AG10803 (cell line): ENCODE measurements at places on chromosomes 12 and 14.

DNA sequence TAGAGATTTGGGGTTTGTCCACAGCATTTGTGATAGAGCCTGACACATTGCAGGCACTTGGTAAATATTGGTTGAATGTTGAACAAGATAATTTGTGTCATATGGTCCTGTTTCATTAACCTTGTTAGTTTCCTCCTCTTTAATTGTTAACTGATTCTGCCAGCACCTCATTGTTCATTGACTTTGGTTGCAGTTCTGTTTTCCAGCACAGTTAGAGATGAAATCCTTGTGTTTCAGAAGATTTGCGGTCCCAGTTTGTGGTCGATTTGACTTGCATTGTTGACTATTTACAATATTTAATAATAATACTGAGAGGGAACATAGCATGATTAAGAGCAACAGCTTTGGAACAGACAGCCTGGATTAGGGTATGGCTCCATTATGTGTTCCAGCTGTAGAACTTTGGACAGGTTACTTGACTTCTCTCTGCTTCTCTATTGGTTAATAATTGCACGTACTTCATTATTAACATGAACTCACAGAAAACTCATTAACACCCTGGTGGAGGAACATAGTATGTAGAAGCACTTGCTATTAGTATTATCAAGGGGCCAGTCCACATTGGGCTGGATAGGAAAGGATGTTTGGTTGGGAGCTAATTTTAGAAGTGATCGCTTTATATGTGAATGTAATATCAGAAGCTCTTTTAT lies 8.7 kb downstream of the DRAM1 start:
- DNase-seq: no peak

DNA sequence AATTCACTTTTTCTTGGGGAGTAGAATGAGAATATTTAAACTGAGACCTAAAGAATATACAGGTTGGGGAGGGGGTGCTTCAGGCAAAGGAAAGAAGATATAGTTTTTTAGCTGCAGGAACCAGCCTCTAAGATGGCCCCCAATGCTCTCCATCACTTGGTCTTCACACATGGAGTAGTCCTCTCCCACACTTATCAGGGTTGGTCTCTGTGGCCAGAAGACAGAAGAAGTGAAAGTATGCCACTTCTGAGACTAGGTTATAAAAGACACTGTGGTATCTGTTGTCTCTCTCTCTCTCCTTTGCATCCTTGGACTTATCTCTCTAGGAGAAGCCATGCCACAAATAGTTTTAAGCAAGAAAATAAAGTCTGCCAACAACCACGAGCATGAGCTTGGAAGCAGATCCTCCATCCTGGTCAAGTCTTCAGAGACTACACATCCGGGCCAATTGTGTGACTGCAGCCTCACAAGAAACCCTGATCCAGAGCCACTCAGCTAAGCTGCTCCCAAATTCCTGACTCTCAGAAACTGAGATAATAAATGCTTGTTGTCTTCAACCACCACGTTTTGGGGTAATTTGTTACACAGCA lies 18.0 kb downstream of the PUS7L start:
- DNase-seq: peak; percentile 61

- no peak for DNase-seq
Observed at GRCh38 chr14:75871181-75871880, 110.5 kb downstream of the TGFB3 start.

GRCh38 chr14:26180221-26180620 lies 417.6 kb downstream of the NOVA1 start:
- DNase-seq: no peak

DNA sequence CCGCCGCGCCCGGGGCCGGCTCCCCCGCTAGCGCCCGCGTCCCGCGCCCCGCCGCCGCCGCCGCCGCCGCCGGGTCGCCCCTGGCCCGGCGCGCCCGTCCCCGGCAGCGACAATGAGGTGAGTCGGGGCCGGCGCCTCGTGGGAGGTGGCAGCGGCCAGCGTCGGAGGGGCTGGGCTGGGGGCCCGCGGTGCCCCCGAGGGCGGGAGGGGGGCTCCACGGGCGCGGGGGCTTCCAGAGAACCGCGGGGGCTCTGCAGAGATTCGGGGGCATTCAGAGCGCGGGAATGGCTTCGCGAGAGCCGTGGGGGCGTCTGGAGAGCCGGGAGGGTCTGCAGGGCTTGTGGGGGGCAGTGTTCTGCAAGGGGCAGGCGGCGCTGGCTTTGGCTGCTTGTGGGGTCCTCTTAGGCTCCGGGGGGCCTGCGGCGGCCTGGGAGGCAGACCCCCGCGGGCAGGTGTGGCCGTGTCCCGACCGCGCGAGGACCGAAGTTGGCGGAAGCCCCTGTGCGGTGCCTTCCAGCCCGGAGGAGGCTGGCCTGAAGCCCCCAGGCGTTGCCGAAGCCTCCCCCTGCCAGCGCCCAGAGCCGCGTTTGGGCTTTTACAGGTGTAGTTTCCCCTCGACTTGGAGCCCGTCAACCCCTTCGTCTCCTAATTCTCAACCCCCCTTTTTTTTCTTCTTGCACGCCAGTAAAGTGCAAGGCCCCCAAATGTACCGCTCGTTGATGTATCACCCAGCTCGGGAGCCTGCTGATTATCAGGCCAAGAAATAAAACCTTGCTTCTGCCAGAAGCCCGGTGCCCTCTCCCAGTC lies 93.1 kb upstream of the EVL start:
- no peak for DNase-seq

DNA sequence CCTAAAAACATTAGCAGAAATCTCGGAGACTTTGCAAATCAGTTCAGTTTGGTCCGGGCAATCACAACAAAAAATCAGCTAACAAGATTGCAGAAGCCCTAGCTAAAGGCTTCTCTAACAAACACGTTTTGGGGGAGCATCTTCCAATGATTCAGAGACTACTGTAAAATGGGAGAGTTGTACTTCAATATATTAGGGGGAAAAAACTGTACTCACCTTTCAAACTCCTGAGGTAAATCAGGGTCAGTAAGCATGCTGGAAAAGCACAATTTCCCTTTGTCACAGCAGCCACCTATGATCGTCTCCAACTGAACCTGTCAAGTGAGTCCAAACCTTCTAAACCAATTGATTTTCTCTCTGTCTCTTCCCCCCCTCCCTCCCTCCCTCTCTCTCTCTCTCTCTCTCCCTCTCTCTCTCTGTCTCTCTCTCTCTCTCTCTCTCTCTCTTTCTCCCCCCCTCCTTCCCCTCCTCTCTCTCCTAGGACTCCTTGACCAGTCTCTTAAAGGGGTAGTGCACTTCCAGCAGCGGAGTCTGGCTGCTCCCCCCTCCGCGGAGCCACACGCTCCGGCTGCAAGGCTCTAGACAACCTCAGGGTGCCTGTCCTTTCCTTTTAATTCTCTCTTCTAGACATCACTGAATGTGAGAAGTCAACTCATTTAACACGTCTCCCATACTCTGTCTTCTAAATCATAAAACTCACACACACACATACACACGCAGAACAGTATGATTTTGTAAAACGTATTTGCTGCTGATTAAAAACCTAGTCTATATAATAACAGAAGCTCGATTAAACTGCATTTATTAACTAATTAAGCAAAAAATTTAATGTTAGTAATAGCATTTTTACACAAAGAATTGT lies at the start of gene SOX5:
TSS of gene SOX5 (minus strand) at position 323 of the 862 bp plus-strand sequence. CDS start at position 254, 69 bp downstream.
- DNase-seq: peak; percentile 1

DNA sequence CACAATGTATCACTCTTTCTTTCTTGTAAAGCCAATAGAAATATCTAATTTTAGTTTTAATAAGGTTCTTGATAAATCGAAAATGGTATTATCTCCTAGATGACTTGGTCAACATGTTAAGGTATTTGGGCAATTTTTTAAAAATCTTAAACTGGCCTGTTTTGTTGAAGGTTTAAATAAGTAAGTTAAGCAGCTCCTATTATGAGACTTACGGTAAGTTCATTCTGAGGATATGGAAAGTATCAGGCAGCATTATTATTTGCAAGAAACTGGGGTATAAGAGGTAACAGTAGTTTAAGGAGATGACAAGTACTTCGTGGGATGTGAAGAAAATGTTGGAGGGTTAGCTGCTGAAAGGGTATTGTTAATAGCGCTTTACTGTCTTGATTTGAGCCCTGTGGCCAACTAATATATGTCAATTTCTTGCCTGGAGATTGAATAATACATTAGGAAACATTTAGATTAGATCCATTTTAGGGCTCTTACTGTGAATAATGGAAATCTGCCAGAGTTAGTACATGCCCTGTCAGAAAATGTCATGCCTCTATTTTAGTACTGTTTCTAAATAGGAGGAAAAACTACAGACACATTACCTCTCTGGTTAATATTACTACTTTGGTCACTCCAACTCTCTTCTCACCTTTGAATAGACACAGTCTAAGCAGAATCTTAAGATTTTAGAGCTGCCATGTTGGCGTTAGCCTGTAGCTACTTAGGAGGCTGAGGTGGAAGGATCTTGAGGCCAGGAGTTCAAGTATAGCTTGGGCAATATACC lies 5.0 kb downstream of the STRAP start:
- no peak for DNase-seq

GRCh38 chr12:85130646-85131045 lies 94.5 kb downstream of the LRRIQ1 start:
- no peak for DNase-seq

- peak; percentile 96 for DNase-seq
Observed at GRCh38 chr14:71243697-71244096, 336.4 kb downstream of the PCNX1 start.

- no peak for DNase-seq
Observed at GRCh38 chr12:100584256-100584655, 10.8 kb downstream of the GAS2L3 start.

DNA sequence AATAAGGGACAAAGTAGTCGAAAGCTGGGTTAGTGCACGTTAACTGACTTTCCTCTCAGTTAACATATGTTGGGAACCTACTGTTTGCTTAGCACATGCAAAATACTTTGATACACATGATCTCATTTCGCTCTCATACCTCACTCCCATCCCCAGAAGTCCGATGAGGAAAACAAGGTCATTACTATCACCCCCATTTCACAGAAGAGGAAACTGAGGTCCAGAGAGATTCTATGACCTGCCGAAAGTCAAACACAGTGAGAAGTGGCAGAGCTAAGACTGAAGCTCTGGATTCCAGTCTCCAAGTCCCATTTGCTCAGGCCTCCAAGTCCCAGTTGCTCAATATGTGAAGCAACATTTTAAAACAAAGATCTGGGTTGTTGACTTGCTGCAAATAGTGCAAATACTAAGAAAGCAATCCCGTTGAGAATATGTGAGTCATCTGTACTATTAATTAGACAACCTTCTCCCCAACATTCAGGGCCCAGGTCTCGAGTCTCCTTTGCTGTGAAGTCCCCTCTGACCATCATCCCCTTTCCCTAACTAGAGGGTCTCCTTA lies 170.6 kb upstream of the PWP1 start:
- DNase-seq: peak; percentile 83

DNA sequence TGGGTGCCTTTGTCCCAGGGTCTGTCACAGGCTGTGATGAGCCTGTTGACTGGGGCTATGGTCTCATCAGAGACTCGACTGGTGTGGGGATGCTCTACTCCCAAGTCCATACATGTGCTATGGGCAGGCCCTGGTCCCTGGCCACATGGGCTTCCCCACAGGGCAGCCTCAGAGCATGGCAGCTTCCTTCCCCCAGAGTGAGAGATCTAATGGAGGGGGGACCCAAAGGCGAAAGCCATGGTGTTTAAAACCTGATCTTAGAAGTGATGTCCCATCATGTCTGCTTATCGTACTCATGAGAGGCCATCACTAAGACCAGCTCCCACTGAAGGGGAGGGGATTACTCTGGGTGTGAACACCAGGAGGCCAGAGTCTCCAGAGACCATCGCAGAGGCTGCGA lies 279.0 kb upstream of the RTL1 start:
- DNase-seq: no peak

- no peak for DNase-seq
Observed at GRCh38 chr14:106619606-106620005, 1093.2 kb downstream of the TMEM121 start.

GRCh38 chr12:94798113-94798512 lies 147.8 kb upstream of the TMCC3 start:
- DNase-seq: no peak

DNA sequence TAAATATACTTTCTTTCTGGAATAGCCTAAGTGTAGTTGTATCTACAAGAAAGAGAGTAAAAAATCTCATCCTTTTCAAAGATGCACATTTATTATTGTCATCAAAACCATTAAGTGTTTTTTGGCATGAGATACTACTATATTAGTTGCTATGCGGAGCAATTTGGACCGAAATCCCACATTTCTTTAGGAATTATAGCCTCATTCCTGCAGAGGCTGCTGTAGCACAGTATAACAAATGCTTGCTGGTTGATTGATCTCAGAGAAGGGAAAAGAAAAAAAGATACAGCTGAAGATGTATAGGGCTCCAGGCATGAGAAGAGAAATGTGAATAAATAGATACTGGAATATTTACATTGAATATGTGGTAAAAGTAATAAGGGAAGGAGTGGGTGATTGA lies 36.0 kb downstream of the RHOJ start:
- DNase-seq: no peak

GRCh38 chr14:29576927-29577326 lies 350.7 kb downstream of the PRKD1 start:
- DNase-seq: no peak

DNA sequence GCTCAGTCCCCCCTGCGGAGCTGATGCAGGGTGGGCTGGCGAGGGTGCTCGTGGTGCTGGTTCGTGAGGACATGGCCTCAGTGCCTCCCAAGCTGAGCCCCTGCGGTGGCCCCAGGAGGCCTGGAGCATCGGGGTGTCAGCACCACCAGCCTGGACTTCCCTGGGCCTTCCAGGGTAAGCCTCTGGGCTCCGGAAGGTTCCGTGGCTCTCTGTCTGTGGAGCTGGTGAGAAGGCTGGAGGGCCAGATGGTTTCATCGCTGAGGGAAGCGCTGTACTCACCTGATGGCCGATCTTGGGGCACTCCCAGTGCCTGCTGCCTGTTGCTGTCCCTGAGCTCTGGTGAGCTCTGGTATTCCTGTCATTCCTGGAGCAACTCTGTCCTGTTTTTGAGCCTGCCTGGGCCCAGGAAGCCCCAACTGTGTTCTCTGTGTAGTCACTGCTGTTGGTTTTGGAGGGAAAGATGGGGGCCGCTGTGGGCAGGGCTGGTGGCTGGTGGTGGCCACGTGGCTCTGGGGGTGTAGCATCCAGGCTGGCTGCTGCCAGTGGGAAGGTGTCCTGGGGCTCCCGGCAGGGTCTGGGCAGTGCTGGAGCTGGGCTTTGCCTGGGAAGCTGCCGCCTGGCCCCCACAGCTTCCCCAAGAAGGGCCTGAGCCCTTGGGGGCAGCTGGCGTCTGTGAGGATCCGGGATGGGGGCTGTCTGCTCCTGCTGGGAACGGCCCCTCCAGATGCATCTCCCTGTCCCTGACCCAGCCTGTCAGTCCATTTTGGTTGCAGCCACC lies 18.3 kb downstream of the MTA1 start:
- no peak for DNase-seq

DNA sequence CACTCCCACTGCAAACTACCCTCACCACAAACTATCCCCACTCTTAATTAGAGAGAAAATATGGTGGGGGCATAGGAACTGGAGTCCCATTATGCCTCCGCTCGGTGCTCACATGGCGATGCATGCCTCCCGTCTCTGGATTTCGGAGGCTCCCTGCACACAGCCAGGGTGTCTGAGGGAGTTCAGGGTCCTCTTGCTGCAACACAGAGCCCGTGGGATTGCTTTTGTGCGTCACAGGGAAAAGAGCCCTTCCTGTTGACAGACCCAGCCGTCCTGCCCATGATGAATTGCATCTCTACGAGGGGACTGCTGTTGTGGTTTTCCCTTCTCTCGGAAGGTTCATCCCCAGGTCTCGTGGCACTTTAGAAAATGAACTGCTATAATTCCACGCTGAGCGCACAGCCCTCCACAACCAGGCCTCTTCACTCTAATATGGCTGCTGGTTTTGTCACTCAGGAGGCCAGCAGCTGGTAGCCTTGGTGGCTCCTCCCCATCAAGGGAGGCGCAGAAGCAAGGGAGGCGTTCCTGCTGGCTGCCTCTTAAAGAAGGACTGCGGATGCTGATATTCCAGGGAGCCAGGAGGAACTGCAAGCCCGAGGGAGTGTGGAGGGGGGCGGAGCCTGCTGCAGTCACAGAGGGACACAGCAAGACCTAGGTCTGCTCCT lies 158.0 kb downstream of the KCNA5 start:
- no peak for DNase-seq
